ENCODE measurements at places on chromosomes 11 and 22. TPM values are rescaled to one million over a fixed set of nuclear protein-coding genes. Genes with fewer than 3 reads are reported as not detected.

The SLC39A13 gene
- total RNA-seq = 51.0 TPM

The CALCA gene
- not detected for total RNA-seq

The ANO1 gene
- not detected for total RNA-seq

The KRTAP5-9 gene
- not detected for total RNA-seq

The RASSF10 gene
- 4.6 TPM for total RNA-seq

The SERPING1 gene
- total RNA-seq = not detected

The ASPHD2 gene
- total RNA-seq = 1.1 TPM

The ACER3 gene
- 27.1 TPM for total RNA-seq

The CCDC81 gene
- total RNA-seq = under 0.01 TPM

The KCTD14 gene
- 0.11 TPM for total RNA-seq

The THY1 gene
- 3.7 TPM for total RNA-seq

Measured in dermis lymphatic vessel endothelial cell (primary cell).